ENCODE measurements at places on chromosomes 2 and 18.

- no peak for DNase-seq
These were observed 445.0 kb downstream of the XIRP2 start for GRCh38 chr2:167333245-167333644.

DNA sequence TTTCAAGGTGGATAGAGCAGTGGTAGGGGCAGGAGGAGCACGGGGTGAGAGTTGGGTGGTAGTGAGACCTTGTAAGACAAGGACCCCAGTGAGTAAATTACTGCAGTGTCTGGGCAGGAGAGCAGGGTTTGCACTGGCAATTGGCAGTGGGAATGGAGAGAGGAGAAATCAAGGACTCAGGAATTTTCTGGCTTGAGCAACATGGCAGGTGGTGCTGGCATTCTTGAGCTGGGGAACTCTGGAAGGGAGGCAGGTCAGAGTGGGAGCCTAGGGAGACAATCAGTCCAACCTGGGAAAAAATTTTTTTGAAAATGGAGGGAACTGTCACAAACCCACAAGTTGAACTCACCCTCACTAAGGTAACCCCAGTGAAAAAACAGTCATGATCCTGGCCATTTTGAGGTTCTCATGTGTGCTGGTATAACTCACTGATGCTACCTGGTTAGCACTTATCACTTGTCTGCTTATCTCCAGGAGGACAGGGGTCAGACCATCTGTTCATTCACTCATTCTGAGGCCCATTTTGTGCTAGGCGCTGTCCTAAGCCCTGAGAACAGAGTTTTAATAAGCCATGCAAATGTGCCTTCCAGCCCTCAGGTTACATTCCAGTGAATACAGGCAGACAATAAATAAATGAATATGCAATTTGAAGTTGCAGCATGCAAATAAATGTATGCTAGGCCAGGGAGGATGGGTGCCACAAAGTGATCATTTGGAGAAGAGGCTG, 92.2 kb upstream of the SEC11C start:
- DNase-seq = no peak

- DNase-seq = no peak
These were observed 153.4 kb downstream of the MBP start for GRCh38 chr18:76979111-76979751.

GRCh38 chr18:43642727-43643330, 365.5 kb upstream of the SYT4 start:
- no peak for DNase-seq

GRCh38 chr18:45073556-45073955, 392.9 kb downstream of the SETBP1 start:
- no peak for DNase-seq

GRCh38 chr2:37005118-37005868, 39.0 kb upstream of the STRN start:
- no peak for DNase-seq

DNA sequence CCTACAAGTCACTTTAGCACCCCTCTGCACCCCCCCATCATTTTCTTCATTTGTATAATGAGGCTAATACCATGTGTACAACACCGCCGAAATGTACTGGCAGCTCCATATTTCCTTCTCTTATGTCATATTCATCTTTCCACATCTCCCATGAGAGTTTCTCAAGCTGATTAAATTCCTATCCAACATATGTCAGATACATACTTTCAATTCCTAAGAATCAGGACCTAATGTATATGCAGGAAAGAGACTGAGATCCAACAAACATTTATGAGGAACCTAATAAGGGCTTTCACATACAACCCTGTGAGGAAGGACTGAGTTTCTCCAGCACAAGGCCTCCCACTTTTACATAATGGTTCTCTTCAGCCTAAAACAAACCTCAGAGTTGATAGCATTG, 41.9 kb downstream of the PRKD3 start:
- peak; percentile 53 for DNase-seq

DNA sequence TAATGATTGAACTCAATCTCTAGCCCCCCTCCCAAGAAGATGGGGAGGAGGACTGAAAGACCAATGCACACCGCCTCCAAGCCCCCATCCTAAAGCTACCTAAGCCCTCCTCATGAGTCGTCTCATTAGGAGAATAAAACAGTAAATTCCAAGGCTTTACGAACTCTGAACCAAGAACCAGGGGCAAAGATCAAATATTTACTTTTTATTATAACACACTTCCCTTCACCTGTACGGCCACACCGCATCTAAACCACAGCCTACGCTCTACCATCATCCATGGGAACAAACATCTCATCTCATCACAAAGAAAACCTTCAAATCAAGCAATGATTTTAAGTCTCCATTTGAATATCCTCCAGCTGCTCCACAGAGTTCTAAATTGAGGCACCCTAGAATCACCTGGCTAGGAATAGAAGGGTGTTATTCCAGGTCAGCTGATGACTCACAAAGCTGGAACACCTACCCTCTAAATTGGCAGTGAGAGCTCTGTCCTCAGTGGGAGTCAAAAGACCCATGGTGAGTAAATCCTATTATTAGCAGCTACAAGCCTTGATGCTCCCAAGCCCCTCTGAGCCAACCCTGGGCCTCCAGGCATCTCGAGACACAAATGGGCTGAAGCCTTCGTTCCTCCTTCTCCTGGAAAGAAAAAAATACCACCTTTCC, 45.6 kb upstream of the BZW1 start:
- DNase-seq = no peak

DNA sequence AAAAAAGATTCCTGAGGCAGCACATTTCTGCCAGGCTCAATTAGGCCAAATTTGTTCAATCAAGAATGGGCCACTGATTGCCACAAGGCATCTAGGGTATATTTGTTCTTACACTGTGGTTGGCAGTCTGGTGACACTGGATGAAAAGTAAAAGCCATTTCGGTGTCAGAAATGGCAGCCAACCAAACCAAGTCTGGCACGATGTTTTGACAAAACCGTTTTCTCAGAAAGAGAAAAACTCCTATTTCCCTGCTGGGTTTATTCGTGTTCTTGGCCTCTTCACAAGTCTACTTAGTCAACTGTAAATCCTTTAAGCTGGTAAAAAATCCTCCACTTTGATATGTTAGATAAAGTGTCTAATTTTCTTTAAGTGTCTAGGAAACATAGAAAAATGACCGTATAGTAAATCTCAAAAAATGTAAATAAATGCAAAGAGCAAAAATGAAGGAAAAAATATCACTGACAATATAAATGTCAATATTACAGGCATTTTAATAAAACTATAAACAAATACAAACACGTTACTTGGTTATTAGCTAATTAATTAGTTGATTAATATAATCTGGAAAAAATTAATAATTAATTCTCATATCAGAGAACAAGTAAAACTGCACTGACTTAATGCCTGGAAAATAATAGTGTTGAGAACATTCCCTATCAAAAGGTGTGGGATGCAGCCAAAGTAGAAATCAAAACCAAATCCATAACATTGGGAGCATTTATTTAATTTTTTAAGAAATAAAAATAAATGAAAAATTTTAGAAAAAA, 182.0 kb upstream of the ZNF804A start:
- DNase-seq = no peak

DNA sequence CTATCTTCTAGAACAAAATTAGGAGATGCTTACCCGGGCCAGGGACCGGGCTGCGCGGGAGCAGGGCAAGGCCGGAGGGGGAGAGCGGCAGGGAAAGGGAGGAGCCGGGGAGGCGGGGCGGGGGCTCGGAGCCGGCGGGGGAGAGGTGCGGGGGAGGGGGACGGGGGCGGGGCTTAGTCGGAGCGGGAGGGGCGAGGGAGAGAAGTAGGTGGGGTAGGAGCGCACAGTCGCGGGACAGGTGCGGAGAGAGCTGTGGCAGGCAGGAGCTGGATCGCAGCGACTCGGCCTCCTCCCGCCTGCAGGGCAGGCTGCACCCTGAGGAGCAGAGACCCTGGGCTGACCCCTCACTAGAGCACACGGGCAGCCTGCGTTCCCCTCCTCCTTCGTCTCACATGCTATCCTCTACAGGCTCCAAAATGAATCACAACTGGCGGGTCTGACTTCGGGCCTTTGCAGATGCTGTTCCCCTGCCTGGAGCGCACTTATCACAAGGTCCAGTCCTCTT, 290.3 kb downstream of the CELF4 start:
- no peak for DNase-seq

- peak; percentile 65 for DNase-seq
These were observed 27.1 kb upstream of the ICOS start for GRCh38 chr2:203909261-203909967.

DNA sequence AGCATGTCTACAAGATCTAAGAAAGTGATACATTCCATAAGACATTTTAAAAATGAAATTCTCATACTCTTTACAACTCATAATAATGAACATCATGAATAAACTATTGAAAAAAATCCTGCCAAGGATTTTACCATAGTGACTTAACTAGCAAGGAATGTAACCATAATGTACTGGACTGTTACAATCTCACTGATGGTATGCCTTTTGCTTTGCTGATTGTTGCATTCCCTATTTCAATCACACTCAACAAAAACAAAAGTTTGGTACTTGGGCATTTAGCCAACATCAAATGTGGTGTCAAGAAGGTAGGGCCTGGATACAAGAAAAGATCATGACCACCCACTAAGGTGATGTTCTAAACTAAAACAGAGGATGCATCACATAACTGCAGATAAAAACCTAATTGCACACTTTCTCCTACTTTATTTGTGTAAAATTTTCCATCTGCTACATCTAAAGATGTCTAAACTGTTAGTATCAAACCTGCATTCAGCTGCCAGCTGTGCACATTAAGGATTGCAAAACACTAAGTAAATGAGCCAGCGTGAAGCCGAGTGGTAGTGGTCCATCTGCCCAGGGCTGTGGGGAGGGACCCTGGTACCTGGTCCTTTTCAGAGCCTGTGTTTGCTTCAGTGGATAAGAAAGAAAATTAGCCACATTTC, 564.4 kb downstream of the ZEB2 start:
- DNase-seq = peak; percentile 88

GRCh38 chr2:241798631-241799521, 10.1 kb upstream of the NEU4 start:
- DNase-seq = no peak

DNA sequence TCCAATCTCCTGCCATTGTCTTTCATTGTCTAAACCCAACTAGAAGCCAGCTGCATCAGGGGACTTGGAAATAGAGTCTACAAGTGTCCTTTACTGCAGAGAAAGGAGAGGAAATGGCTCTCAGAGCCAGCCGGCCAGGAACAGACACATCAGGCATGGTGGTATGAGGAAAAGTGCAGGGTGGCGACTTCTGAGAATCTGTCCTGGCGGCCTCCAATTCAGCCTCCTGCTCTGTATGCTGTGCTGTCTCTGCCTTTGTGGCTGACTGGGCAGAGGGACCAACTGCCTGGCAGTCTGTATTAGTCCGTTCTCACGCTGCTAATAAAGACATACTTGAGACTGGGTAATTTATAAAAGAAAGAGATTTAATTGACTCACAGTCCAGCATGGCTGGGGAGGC, 36.8 kb upstream of the AQP4 start:
- DNase-seq = no peak

- peak; percentile 50 for DNase-seq
These were observed 126.5 kb downstream of the ZNF407 start for GRCh38 chr18:74724186-74724585.

DNA sequence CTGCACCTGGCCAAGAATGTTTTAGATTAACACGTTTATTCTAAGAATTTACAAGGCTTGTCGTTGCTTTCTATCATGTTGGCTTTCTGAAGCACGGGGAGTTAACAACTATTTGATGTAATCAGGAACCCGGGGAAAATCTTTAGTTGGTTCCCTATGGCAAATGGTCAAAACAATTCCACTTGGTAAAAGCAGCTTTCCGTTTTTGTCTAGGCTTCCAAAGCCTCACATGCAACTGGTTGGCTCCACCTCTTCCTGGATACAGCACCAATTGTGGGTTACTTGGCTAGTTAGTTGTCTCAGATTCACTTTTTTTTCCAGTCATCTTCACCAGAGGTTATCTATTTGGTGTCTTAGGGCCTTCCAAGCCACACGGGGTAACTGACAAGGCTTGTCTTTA, 2.8 kb downstream of the COLEC12 start:
- no peak for DNase-seq

GRCh38 chr2:105403783-105404698, 5.2 kb upstream of the FHL2 start:
- peak; percentile 77 for DNase-seq
